ENCODE measurements at places on chromosomes 11 and 22.

- DNase-seq, result peak; percentile 84
Measured at GRCh38 chr11:114180301-114181055, 115.7 kb upstream of the NNMT start.

GRCh38 chr11:8809241-8809938, 101.6 kb upstream of the AKIP1 start:
- DNase-seq, result no peak

DNA sequence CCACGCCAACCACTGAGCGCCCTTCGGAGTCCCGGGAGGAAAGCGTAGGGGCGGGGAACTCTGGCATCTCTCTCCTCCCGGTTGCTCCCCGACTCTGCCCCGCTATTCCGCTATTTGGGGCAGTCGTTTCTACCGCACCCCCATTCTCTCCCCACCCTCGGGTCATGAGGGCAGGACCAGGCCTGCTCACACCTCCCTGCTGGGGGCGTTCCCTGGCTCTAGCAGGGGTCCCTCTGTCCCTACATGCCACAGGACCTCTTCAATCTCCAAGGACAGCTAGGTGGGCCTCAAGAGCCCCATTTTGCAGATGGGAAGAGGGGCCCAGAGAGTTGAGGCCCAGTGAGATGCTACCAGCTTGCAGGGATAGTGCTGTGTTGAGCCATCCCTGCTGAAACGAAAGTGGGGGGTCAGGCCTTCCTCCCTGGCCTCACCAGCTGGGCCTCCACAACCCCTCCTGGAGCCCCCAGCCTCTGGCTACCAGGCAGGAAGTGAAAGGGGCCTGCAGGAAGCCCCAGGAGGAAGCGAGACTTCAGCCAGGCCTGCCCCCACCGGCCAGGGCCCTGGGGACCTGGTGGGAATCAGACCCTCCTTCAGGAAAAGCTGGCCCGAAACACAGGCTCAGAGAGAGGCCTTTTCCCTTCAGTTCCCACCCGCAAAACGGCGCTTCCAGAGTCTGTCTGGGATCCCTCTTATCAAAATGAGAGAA, 5.5 kb upstream of the SHISA8 start:
- no peak for DNase-seq

GRCh38 chr11:34481307-34481706, 32.3 kb downstream of the ELF5 start:
- DNase-seq, result no peak

DNA sequence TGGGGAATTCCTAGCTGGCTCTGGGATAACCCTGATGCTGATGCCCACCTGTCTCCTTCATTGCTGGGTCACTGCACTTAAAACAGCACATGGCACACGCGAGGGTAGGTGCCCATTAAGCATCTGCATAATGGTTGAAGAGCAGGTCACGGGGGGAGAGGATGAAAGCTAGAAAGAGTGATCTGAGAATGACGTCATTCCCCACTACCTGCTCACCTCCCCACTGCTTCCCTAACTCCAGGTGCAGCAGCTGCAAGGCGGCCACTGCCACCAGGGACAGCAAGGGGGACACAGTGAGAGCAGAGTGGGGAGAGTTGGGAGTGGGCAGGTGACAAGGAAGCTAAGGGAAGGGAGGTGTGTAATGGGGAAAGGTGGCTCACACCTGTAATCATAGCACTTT, 27.0 kb downstream of the ADA2 start:
- DNase-seq, result no peak

DNA sequence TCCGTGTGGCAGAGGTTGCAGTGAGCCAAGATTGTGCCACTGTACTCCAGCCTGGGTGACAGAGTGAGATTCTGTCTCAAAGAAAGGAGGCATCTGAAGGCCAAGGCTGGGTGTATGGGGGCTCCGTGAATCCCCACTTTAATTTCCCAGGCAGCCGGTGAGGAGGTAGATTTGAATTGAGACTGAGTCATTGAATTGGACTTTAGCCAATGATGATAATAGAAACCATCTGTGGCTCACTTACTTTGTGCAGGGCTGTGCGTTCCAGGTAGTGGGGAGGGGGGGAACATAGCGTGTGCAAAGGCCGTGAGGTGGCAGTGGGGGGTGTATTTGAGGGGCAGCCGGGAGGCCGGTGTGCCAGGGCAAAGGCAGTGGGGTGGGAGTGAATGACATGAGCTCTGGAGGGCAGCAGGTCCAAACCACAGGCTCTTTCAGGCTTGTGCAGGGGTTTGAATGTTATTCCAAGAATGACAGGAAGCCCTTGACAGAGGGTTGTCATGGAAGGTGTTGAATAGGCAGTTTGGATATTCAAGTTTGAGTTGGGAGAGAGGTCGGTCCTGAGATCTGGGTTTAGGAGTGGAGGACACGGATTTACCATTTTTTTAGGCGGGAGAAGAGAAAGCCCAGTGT, 6.1 kb downstream of the ARHGAP8 start:
- DNase-seq, result no peak
